ENCODE measurements at places on chromosomes 1 and 21.

- DNase-seq = no peak
Observed at GRCh38 chr1:163069142-163069541, at the start of gene RGS4. Gene RGS4 (plus strand): TSS chr1:163069361. CDS start chr1:163069485, 124 bp downstream.

DNA sequence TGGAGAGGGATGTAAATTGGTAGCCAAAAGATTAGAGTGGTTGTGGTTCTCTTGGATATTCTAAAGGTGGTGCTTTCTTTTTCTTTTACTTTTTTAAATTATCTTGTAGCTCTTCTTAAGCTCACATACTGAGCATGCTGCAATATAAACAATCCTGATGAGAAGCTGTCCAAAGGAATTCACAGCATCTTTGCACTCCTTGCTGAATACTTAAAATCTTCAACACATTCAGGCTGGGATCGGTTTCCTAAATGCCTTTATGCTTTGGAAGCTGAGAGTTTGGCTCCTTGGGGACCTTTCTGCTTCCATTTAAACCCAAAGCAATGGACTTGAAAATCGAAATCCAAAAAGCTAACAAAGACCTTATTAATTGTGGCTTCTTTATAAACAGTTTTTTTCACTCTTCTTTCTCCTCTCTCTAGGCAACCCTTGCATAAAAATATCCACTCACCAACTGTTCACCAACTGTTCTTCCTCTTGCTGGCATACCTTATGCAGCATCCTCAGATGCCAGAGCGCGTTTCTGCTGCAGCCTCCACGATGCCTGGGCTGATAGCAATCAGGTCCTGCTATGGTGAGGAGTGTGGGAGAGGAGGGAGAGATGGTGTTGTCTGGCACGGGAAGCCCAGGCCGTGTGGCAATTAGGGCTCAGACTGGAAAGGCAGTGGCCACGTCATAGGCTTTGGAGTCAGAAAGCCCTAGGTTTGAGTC lies 535.8 kb upstream of the DAB1 start:
- DNase-seq = no peak

DNA sequence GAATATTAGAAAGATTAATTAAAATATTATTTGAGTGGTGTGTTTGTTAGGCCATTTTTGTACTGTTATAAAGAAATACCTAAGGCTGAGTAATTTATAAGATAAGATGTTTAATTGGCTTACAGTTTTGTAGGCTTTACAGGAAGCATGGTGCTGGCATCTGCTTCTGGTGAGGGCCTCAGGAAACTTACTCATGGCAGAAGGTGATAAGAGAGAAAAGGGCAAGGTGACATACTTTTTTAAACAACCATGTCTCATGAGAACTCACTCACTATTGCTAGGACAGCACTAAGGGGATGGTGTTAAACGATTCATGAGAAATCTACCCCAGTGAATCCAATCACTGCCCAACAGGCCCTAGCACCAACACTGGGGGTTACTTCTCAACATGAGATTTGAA lies 56.7 kb upstream of the RGS21 start:
- no peak for DNase-seq

GRCh38 chr1:229869687-229870086 lies 197.4 kb upstream of the GALNT2 start:
- DNase-seq = no peak

DNA sequence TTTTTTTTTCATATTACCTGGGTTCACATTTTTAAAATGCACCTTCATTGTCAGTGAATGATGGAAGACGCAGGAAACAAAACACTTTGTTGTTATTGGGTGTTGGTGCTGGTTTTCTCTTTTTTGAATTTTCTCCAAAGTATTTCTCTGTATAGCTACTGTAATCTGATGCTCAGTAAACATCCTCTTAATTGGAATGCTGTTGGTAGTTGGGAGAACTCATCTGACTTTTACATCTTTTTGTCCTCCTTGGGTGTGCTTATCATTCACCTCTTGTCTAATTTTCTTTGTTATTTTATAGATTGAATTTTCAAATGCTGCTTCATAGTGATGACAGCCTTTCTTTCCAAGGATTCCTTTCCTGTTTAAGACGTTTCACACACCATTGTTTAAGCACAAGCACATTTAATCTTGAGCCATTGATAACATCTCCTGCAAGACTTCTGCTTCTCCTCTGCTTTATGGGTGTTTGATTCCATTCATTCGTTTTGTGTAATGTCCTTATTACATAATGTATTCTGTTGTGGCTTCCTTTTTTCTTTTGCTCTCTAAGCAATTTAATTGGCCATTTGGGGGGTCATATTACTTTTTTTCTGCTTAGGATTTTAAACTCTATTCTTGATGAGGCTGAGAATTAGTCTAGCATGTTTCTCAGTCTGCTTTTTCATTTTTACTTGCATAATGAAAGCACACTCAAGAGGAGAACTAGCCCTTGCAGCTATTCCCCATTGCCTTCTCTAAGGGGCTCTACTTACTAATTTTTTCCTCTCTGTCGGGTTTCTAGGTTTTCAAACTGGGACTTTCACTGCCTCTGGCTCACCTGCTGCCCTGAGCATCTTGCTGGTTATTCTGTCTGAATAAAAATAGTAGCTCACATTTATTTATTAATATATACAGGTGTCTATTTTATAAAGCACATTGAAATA lies 42.0 kb upstream of the CD34 start:
- no peak for DNase-seq

DNA sequence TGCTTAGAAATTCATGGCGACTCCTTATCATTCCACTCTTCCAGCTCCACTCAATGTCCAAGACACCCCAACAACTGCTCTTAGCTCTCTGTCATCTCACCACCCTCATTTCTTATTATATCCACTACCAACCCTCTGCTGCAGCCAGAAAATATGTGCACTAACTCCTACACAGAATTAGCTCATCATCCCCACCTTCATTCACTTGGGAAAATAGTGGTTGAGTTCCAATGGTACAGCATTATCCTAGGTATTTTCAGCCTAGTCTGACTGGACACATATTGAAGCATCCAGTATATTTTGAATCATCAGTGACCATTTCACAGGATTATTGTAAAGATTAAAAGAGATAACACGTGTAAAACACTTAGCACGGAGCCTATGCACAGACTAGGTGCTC lies 16.7 kb upstream of the VSIG8 start:
- DNase-seq = no peak

DNA sequence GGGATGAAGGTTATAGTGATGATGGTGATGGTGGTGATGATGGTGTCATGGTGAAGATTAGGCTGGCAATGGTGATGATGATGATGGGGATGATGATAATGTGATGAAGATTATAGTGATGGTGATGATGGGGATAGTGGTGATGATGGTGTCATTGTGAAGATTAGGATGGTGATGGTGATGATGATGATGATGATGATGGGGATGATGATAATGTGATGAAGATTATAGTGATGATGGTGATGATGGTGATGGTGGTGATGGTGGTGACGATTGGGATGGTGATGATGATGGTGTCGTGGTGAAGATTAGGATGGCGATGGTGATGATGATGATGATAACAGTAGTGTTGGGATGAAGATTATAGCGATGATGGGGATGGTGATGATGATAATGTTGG lies 285.1 kb upstream of the AJAP1 start:
- DNase-seq = no peak

DNA sequence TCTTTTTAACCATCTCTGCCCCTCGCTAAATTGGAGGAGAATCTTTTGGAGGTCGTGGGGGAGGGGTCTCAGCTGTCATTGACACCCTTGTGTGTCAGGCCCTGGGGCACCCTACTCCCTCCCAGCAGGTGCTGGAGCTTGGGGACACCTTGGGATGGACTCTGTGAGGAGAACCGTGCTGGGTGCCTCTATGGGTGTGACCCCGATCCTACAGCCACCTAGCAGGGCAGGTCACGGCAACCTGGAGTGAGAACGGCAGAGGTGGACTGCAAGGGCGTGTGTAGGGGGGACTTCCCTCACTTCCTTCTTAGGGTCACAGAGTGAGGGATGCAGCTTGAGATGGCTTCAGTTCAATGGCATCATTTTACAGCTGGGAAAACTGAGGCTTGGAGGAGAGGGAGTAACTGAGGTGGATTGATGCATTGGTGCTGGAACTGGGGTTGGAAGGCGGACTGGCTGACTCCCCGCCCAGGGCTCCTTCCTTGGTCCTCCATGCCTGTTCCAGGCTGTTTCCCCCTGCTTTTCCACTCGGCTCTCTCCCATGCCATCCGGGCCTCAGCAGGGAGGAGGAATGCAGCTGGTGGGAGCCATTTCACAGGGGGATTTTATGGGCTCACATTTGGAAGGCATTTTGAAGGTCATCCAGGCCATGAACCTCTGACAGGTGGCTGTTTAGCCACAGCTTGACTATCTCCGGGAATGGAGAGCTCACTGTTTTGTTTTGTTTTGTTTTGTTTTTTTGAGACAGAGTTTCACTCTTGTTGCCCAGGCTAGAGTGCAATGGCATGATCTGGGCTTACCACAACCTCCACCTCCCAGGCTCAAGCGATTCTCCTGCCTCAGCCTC lies 18.8 kb upstream of the ARHGEF10L start:
- no peak for DNase-seq

- no peak for DNase-seq
Observed at GRCh38 chr1:202281316-202282024, 60.3 kb downstream of the UBE2T start.

DNA sequence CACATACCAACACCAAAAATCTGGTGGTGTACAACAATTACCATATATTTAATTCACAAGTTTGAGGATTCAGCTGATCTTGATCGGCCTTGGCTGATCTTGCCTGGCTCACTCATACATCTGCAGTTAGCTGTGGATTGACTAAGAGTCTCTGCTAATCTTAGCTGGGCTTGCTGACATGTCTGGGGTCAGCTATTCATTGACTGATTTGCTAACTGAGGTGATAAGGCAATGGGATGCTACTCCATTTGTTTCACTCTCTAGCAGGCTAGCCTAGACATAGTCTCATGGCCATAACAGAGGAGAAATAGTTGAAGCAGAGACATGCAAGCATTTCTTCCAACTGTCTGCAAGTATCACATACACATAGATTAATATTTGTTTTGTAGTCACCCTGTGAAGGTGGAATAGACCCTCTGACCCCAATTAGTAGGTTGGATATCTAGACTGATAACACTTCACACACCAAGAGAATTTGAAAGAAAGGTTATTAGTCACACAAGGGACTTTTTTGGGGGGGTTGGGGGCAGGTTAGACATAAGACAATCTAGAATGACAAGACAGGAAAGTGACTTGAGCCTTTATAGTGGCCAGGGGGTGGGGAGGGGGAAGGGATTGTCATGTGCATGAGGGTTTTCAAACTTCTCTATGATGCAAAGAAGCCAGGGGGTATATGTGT lies 142.3 kb downstream of the BARHL2 start:
- no peak for DNase-seq

DNA sequence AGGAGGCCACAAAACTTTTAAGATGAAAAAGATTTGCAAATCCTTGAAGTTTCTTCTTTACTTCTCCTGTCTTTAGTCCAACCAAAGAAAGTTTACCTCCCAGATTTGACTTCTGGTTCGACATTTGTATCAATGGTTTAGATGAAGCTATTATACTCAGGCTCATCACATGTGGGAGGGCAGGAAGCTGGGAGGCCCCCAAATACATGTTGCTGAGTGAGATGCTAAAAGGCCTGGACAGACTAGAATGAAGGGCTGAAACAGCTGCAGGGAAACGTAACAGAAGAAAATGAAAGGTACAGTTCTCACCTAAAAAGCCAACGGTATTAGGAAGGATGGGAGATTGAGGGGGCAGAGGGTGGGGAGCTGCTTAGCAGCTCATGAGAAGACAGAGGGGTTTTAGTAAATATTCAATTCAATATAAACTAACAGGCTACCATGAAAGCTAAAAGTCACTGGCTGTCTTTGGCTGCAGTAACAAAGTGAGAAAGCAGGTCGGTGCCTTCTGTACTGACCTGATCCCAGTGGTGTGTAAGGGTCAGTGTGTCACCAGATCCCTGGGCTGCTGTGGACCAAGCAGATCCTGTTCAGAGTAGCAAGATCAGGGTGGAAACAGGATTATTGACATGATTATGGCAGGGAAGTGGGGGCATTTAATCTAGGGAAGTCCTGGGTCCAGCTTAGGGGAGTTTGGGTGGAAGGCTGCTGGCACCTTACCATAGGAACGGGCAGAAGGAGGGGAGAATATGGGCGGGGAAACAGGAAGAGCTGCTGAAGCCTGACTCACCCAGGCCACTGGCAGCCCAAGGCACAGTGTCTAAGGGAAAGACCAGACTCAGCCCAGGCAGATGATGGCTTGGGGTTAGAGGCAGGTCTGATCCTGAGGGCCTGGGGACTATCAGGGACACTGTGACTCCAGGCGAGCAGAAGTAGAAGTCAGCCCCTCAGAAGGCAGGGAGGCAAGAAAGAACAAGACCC lies 60.4 kb downstream of the KCNN3 start:
- no peak for DNase-seq

DNA sequence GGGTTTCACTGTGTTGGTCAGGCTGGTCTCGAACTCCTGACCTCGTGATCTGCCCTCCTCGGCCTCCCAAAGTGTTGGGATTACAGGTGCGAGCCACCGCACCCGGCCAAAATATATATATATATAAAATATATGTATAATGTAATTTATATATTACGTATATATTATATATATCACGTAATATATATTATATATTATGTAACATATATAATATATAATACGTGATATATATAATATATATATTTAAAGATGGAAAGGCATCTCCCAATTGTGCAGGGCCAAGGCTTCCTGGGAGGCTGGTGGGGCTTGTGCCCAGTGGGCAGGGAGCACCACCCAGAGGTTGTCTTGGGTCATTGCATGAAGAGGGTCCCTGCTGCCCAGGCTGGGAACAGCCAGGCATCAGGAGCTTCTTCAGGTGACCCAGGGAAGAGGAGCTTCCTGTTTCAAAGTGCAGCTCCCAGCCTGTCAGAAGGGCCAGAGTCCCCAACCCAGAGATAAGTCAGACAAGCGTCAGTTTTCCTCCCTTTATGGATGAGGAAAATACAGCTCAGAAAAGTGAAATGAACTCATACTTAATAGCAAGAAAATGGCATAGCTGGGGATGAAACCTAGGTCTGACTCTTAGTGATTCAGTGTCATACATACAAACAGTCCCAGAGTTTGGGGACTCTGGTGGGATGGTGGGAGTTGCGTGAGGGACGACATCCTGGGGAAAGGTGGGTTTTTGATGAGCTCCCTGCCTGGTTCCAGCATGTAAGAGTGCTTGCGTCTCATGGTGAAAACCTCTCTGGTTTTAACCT lies 12.0 kb downstream of the UBE2Q1 start:
- DNase-seq = peak; percentile 87

DNA sequence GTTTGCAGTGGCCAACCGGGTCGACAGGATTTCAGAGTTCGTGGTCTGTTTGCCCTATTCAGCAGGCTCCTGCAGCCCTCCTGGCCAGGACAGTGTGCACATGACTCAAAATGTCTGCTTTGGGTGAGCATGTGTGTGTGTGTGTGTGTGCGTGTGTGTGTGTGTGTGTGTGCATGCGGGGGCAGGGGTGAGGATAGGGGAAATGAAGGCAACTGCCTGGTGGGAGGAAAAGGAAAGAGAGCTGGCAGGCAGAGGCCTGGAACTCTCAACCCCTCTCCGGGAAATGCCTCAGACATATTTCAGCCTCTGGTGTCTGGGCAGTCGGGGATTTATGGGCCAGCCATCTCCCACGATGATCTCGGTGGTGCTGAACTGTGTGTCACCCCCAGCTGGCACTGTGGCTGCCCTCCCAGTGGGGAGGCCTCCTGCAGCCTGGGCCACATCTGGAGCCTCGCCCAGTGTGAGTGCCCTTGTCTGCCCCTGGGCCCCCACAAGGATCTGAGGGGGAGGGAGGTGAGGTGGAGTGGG lies 15.2 kb downstream of the CDCP2 start:
- no peak for DNase-seq

GRCh38 chr1:21069549-21069948 lies 107.1 kb downstream of the EIF4G3 start:
- no peak for DNase-seq
